ENCODE measurements at places on chromosomes 3 and 15. TPM values are rescaled to one million over a fixed set of nuclear protein-coding genes. Genes with fewer than 3 reads are reported as not detected.

DNA sequence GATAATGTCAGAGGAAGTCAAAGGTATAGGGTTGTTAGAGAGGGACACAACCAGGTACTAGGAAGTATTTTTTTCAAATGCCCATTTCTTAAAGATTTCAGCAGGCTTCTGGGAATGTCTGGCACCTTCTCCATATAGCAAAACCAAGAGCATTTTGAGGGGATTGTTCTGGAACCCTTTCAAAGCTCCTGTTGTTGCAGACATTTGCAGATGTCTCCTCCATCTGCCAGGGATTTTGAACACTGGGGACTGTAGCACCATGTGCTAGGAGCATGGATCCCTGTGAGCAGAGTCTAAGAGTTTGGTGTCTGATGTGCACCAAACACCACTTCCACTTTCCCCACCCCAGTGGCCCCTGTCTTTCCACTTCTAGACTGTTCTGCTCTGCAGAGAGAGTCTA is 206.0 kb upstream of the KBTBD8 start:
- H3K4me3 ChIP-seq = no peak overlapping the region
- no peak overlapping the region for H3K27ac ChIP-seq
- H3K4me1 ChIP-seq = no peaks in the 10 kb centered on the region
- DNase-seq = no peak
- H3K36me3 ChIP-seq = no peaks in the 10 kb centered on the region

NR2E3 gene
- polyA plus RNA-seq = 0.54 TPM

MYL3 gene
- polyA plus RNA-seq = 6.7 TPM

GRCh38 chr15:37148714-37149113 is 48.4 kb upstream of the MEIS2 start:
- H3K36me3 ChIP-seq = no peaks in the 10 kb centered on the region
- DNase-seq = no peak
- no peaks in the 10 kb centered on the region for H3K4me1 ChIP-seq
- no peak overlapping the region for H3K27ac ChIP-seq

PCSK6 gene
- polyA plus RNA-seq = 22.2 TPM

CLSTN2 gene
- polyA plus RNA-seq = 1.8 TPM

- DNase-seq = no peak
- H3K4me3 ChIP-seq = no peak overlapping the region
- H3K27ac ChIP-seq = no peak overlapping the region
- H3K4me1 ChIP-seq = peaks cover 5% of the 10 kb centered on the region
- H3K27me3 ChIP-seq = no peaks in the 10 kb centered on the region
- H3K36me3 ChIP-seq = no peaks in the 10 kb centered on the region
Measured at GRCh38 chr3:65927576-65927975, 111.1 kb downstream of the MAGI1 start.

DNA sequence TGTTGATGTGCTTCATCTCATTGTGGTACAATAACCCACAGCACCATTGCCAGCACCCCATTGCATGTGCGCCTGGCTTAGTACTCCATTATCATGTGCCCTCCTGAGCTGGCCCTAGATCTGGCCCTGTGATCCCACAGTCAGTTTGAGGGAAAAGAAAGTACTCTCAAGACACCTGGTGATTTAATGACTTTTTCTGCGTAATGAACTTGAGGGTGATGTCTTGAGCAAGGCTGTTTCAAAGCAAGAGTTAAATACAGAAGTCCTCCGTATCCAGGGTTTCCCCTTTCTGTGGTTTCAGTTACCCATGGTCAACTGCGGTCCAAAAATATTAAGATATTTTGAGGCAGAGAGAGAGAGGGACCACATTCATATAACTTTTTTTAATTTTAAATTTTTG is 16.3 kb downstream of the C3orf20 start:
- H3K4me3 ChIP-seq = no peak overlapping the region
- H3K27me3 ChIP-seq = no peaks in the 10 kb centered on the region
- H3K27ac ChIP-seq = no peak overlapping the region
- no peaks in the 10 kb centered on the region for H3K36me3 ChIP-seq
- no peaks in the 10 kb centered on the region for H3K4me1 ChIP-seq
- DNase-seq = no peak

AQP9 gene
- polyA plus RNA-seq = 0.27 TPM

DNA sequence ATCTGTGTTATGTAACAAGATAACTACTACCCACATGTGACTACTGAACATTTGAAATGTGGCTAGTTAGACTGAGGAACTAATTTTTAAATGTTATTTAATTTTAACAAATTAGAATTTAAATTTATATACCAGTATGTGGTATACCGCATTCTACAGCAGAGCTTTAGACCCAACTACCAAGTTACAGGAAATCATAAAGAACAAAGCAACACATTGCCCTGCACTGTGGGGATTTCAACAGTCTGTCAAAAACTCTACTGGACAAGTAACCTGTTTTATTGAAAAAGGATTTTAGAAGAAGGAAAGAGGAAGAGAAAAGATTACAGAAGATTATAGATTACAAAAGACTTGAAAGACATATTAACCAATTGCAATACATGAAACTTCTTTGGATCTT is 64.9 kb downstream of the DPH6 start:
- no peak overlapping the region for H3K27ac ChIP-seq
- peaks cover 2% of the 10 kb centered on the region for H3K36me3 ChIP-seq
- no peaks in the 10 kb centered on the region for H3K4me1 ChIP-seq
- no peak overlapping the region for H3K4me3 ChIP-seq

RHOV gene
- 0.54 TPM for polyA plus RNA-seq

DNA sequence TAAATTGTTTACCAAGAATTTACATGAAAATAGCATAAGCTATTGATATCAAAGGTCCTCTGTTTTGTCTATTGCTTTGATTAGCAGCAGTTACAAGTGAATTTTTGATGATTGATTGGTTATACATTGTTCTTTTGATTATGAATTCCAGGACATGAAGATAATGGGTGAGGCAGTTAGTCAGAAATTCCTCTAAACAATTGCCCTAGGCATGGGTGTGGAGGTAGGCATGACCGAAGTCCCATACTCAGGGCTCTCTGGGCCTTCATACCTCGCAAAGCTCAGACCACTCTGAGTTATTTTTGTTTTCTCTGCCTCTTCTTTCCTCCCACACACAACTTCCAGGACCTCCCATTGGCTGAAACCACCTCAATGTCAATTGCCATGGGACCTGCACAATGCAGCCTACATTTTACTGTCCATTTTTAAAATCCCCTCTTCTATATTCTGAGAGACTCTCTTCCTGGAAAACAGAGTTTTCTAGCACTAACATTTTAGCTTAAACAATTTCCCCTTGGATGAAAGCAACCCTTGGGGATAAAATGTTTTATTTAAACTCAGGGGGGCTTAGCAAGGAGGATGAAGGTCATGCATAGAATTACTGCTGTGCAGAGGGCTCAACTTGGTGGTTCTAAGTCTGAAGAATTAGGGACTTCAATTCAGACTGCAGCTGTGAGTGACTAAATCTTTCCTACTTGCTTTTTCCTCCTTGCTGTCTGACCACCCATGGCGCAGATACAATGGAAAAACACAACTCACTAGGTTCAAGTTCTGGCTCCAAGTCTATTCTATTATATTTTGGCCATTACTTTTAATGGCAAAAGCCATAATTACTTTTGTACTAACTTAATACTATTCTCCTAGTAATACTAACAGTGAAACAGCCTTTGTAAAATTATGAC is 594.8 kb downstream of the NTRK3 start:
- no peak overlapping the region for H3K27ac ChIP-seq
- DNase-seq = no peak
- H3K4me3 ChIP-seq = no peak overlapping the region
- H3K4me1 ChIP-seq = no peaks in the 10 kb centered on the region

DNA sequence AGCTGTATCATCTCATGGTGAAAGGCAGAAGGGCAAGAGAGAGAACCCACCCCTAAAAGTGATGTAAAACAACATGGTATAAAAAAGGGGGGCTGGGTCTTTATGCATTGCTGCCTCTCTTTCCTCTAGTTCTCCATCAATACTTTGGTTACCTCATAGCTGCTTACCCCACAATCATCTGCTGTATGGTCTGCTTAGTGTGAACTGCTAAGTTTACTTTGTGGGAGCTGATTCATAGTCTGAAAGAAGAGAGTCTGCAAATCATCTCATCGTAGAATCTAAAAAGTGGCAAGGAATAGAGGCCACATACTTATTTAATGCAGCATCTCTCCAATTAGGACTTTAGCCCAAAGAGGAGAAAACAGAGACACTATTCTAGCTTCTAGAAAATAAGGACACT is 546.8 kb downstream of the GBE1 start:
- H3K4me1 ChIP-seq = no peaks in the 10 kb centered on the region
- no peak overlapping the region for H3K27ac ChIP-seq
- H3K4me3 ChIP-seq = no peak overlapping the region
- H3K36me3 ChIP-seq = no peaks in the 10 kb centered on the region

Data from large intestine (tissue), 12 donors.